ENCODE measurements at places on chromosomes 3 and 15.

GRCh38 chr3:40523781-40524180, 979 bp upstream of the ZNF621 start:
- DNase-seq, result no peak

GRCh38 chr15:29910068-29910467, 87.8 kb upstream of the TJP1 start:
- no peak for DNase-seq

- peak; percentile 73 for DNase-seq
Measured at GRCh38 chr3:48656061-48656840, 6.4 kb downstream of the CELSR3 start.

GRCh38 chr15:24772686-24773373, 97.3 kb downstream of the NPAP1 start:
- DNase-seq, result peak; percentile 20

DNA sequence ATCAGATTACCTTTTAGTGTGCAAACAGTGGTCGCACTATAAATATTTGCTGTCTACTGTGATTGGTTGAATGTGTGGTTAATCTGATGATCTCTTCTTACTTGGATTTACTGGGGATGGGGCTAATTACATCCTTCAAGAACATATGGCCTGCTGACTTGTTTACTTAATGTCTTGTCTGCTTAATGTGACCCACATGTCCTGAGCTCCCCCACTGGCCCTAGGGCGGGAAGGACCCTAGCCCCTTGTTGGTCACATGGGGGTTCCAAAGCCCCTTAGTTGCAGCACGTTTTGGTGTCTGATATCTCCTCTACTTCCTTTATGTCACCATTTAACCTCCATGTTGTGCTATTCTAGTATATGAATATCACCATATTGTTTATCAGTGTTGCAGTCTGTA, 17.8 kb upstream of the P2RY12 start:
- no peak for DNase-seq

DNA sequence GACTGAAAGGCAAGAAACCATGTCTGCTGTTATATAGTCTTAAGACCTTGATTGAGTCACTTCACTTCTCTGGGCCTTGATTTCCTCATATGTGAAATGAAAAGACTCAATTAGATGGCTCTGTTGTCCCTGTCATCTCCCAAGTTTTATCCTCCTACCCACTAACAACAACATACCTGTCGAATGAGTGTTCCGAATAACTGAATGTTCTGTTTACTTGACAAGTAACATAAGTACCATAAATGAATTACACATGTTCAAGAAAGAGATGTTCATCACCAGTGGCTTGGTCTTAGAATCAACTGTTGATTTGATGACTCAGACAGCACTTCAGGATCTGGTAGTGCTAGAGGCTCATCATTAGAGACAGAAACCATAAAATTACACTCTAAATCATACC, 311.7 kb downstream of the VPS13C start:
- DNase-seq, result no peak

DNA sequence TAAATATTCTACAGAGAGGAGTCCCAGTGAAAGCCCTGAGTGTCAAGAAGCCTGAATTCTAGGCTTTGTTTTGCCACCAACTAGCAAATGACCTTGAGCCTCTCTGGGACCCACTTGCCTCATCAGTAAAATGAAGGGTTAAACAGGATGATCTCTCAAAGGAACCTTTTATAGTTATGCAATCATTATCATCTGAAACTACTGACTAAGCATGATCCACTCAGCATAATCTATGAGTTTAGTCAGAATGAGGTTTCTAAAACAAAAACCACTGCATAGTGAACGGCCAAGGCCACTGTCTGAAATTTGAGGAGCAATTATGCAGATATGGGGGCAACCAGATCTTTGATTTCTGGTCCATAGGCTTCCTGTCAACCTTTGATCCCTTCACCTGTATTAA, 319.0 kb downstream of the MECOM start:
- no peak for DNase-seq

DNA sequence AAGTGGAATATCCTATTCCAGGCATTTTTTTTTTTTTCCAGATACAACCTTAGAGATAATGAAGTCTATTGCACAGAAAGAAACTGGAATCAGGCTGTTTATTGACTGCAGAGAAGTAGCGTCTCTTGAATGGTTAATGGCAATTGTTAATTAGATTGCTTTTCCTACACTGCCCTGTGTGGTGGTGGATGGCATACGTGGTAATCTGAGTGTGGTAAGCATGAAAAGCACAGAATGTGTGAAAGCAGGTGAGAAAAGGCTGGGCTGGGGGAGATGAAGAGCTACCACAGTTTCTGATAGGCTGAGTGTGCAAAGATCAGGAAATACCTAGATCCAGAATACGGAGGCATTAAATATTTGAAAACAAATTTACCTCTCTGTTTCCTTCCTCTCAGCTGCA, 486.3 kb upstream of the TBL1XR1 start:
- DNase-seq, result no peak

- DNase-seq, result peak; percentile 93
Measured at GRCh38 chr15:40104865-40105516, 3.7 kb downstream of the BMF start.

GRCh38 chr3:114092151-114093015, 35.8 kb downstream of the QTRT2 start:
- DNase-seq, result peak; percentile 43

DNA sequence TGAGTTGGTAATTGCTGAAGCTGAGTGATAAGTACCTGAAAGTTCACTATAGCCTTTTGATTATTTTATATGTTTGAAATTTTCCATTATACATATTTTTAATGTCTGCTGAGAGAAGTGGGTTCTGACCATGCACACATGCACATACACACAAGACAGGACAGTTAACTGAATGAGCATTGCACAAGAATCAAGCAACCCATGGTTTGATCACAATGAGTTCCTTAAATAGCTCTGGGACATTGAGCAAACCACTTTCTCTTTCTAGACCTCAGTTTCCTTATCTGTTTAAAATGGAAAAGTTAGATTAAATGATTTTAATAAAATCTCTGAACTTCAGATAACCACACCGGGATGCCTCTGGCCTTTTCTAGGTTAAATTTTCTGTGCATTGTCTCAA, 26.7 kb downstream of the SNTN start:
- DNase-seq, result peak; percentile 5

DNA sequence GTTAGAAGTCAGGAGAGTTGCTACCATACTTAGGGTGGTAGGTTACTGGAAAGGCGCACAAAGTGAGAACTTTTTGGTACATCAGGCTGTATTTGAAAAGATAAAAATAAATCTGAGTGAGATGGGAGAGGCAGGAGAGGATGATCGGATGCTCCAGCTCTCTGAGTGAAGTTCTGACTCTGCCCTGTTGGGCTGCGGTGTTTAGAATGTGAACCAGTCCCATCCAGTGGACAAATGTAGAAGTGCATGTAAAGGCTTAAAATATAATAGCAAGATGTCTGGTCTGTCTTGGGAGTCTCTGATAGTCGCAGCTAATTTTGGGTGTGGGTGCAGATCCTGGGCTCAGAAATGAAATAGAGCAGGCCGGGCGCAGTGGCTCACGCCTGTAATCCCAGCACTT, 30.4 kb downstream of the ACKR2 start:
- peak; percentile 52 for DNase-seq

GRCh38 chr15:34252545-34252944, 27.7 kb downstream of the EMC4 start:
- DNase-seq, result no peak

DNA sequence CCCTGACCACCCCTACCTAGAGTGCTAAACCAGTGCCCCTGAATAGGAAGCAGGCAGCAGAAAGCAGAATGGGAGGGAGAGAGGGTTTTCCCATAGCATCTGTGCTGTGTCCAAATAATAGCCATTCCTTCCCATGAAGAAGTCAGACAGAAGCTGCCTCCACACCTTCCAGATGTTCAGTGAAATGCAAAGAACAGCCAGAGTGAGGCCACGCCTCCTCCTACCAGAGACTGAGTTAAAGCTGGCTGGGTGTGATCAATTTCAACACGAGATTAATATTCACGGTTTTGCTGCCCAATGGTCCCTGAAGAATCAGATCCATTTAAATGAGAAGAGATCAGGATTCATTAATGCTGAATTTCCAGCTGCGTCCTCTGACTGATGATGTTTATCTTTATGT, 111.8 kb downstream of the SRGAP3 start:
- DNase-seq, result no peak

GRCh38 chr3:36312351-36312750, 68.0 kb upstream of the STAC start:
- DNase-seq, result no peak

GRCh38 chr3:59286791-59287531, 237.1 kb upstream of the CFAP20DC start:
- peak; percentile 97 for DNase-seq

GRCh38 chr15:89839167-89839810, 24.6 kb upstream of the ANPEP start:
- DNase-seq, result peak; percentile 81

GRCh38 chr15:76196269-76197231, 114.7 kb downstream of the ETFA start:
- peak; percentile 22 for DNase-seq

- no peak for DNase-seq
Measured at GRCh38 chr15:85910834-85911233, 116.1 kb upstream of the KLHL25 start.

DNA sequence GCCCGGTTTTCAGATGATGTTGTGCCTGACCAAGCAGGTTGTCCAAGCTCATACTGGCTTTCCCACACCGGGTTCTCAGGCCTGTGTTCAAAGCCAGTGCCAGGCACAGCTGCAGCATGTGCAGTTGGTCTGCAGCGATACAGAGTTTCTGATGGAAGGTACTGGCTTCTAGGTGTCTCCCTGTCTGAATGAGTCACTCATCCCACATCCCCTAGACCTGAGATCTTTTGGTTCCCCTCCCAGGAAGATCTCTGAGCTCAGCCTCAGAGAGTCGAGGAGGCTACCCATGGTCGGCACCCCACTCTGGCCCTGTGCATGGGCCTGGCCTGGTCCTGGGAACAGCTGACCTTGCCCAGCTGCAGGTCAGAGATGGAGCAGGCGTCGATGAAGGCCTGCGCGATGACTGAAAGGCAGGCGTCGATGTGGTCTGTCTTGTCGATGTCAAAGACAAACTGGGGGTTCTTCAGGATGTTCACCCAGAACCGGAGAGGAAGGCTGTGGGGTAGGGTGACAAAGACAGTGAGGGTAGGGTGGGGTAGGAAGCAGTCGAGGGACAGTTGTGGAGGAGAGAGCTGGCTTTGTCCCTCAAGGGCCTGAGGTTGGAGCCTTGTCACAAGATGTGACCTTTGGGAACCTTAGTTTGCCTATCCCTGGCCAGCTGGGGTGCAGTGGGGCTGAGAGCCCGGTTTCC, 15.3 kb downstream of the H1-8 start:
- no peak for DNase-seq

GRCh38 chr15:47442371-47442770, 274.9 kb upstream of the SEMA6D start:
- DNase-seq, result no peak

- no peak for DNase-seq
Measured at GRCh38 chr3:30333143-30333542, 273.3 kb upstream of the TGFBR2 start.

DNA sequence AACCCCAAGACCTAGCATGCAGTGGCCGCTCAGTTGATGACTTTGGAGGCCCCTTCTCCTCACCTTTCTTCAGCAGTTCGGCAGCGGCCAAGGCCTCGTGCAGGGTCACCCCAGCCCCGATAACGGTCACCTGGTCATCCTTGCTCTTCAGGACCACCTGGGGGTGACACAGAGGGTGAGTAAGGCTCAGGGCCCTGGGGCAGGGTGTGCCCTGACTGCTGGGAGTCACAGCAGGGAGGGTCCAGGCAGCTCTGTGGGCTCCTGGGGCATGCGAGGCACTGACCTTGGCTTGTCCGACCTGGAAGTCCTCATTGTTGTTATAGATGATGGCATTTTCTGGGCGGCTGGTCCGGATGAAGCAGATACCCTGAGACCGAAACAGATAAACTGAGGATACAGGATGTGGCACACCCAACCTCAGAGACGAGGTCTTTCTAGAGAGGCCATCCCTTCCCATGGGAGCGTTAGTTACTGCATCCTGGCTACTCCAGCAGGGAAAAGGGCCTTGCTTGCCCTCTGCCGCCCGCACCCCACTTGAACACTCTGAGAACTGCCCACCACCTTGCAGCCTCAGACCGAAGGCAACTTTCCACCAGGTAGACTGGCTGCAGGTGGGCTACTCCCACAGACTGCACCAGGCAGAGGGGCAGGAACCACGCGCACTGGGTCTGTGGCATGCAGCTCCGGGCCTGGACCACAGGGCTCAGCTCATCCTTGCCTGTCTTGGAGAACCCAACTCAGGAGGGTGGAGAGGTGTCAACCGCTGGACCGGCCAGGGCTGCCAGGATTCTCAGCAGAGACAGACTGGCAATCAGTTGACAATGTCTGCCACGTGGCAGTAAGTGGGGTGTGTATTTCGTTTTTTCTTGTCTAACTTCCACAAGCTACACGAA, 27.6 kb downstream of the TKT start:
- DNase-seq, result no peak

DNA sequence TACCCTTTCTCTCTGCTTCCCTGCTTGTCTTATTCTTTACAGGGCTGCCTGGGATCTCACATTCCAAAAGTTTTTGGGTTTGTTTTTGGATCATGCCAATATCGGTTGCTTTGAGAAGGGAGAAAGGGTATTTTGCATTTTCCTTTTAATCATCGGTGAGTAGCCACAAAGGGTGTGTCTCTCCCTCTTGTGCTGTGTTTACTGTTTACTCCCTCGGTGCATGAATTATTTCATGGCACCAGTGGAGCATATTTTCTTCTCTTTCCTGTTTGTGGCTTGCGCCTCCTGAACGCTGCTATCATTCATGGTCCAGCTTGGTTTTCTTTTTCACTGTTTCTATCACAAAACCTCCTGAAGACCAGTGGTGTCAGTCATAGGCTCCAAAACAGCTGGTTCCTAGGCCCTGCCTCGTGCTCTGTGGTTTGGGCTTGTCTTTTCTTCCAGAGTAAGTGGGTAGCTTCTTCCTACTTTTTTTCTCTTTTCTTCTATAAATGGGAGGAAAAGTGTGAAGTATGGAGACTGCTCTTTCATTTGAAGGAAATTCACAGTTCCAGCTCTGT, 54.9 kb downstream of the IGF1R start:
- DNase-seq, result no peak

GRCh38 chr3:149438981-149439380, 35.5 kb upstream of the TM4SF4 start:
- no peak for DNase-seq

GRCh38 chr3:100072326-100073048, 41.8 kb downstream of the FILIP1L start:
- DNase-seq, result peak; percentile 57

GRCh38 chr3:132721479-132722164, 587 bp downstream of the NPHP3 start:
- DNase-seq, result peak; percentile 46

GRCh38 chr15:49723981-49724380, 103.1 kb downstream of the DTWD1 start:
- no peak for DNase-seq

Measured in inflammatory macrophage treated with lipopolysaccharide for 1 hour (primary cell).